ENCODE measurements at places on chromosomes 13 and 19. TPM values are rescaled to one million over a fixed set of nuclear protein-coding genes. Genes with fewer than 3 reads are reported as not detected.

Gene CACNG8
- total RNA-seq = 1.2 TPM

Gene FUT1
- total RNA-seq = 0.11 TPM

Gene SWSAP1
- total RNA-seq = 1.8 TPM

Gene ZNF575
- 1.8 TPM for total RNA-seq

Gene NALCN
- 3.1 TPM for total RNA-seq

Gene SHC2
- 1.6 TPM for total RNA-seq

Gene MRI1
- 7.1 TPM for total RNA-seq

Gene ASF1B
- 28.1 TPM for total RNA-seq

Gene KASH5
- not detected for total RNA-seq

Gene SHISA7
- 0.02 TPM for total RNA-seq

Data from A549 treated with dexamethasone at 1 μM for 4 hours (cell line).